ENCODE measurements at places on chromosomes 7 and 10.

DNA sequence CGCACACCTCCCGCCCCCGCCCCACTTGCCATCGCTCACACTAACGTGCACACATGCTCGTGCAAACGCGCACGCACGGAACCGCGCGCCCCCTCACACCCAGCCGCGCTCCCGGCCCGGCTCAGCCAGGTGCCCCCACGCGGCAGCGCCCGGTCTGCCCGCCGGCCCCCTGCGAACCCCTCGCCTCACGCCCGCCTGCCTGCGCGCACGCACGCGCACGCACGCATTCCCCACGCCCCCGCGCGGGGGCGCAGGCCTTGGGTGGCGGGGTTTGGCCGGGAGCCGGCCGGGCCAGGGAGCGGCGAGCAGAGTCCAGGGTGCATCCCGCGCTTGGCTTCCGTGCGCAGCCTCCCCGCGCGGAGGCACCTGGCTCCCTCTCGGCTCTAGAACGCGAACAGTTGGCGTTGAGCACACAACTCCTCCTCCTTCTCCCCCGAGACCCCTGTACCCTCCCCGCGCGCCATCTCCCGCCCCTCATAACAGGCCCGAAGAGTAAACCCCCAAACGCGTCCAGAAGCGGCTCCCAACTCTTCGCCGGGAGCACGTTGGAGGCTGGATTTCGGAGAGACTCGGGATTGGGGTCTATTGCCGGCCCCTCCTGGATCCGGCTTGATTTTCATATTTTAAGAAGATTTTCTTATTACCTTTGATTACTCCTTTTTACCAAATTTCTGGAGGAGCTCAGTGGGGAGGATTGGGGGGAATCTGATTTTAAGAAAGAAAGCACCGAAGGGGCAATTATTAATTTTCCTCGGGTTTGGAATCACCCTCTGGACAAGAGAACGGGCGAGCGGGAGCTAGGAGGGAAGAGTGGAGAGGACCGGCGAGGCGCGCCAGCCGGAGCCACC, 527 bp upstream of the SORCS3 start:
- peak; percentile 7 for DNase-seq

GRCh38 chr7:151122276-151122675, 36.0 kb downstream of the AGAP3 start:
- DNase-seq, result no peak

DNA sequence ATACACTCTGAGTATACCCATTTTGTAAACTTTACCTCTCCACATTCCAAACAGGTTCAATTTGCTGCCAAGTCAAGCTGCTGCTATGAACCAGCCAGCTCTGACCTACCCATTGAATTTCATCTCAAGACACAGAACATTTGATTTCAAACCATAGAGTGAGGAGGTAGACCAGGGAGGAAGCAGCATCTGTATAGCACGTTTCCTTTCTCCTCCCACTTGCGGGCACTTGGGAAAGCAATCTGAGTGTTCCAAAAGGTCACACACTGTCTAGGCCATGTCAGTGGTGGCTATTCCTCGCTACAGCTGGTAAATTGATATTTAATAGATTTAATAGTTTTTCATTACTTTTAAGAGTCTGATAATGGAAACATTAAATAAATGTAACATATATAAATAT, 147.8 kb upstream of the EEPD1 start:
- DNase-seq, result no peak

DNA sequence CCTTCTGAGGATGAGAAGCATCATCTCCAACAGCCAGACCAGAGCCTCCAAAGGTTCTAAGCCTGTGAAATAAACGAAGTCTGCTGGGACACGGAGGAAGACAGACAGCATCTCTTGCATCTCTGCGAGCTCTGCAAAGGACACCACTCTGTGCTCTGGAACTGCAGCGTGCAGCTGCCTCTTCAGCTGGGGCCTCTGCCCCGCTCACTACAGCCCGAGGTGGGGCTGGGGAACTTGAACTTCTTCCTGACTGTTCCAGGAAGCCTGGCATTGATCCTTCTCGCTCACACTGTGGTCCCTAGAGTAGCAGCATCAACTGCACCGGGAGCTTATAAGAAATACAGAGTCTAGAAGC, 163.3 kb downstream of the USP6NL start:
- DNase-seq, result no peak

- DNase-seq, result no peak
Measured at GRCh38 chr7:140501966-140502365, 22.7 kb upstream of the MKRN1 start.

DNA sequence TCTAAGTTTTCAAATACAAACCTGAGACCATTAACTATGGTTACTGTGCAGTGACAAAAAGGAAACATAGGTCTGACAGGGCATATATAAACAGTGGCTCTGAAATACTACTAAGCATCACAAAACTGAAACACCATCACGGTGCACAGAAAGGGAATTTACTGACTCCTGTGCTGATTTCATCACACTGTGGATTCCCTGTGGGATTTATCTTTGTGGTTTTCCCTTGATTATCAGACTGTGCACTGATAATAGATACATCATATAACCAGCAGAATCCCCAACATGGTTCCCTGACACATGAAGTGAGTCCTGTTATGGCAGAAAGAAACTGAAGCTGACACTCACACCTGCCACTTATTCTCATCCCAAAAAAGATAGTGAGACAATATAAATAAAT, 676.3 kb upstream of the KCND2 start:
- no peak for DNase-seq

DNA sequence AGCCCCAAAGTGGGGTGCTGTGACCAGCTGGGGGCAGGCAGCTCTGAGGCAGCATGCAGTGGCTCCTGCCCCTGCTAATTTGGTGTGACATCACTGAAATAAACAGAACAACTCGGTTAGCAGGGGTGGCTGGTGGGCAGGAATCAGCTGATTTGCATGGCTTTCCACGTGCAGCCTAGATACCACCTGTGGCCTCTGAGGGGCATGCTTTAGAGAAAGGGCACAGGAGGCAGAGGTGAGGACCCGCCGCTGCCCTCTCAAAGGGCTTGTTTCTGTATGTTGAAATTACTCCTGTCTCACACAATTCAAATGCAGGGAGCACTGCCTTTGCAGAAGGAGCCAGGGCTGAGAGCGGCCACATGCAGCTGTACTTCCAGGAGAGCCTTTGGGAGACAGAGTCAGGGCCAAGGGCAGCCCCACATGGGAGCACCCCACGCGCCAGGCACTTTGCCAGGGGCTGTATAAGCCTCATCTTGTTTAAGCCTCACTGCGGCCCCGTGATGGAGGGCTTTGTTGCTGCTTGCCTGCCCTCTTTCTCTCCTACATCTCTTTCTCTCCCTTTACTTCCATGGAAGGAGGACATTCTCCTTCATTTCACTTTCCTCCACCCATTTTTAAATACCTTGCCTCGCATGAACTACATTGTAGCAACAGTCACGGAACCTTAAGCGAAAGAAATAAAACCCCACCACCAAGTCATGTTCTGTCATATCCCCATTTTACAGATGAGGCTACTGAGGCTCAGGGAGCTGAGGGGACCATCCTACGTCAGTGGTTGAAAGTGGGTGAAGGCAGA, 137.7 kb downstream of the ZMIZ1 start:
- no peak for DNase-seq

DNA sequence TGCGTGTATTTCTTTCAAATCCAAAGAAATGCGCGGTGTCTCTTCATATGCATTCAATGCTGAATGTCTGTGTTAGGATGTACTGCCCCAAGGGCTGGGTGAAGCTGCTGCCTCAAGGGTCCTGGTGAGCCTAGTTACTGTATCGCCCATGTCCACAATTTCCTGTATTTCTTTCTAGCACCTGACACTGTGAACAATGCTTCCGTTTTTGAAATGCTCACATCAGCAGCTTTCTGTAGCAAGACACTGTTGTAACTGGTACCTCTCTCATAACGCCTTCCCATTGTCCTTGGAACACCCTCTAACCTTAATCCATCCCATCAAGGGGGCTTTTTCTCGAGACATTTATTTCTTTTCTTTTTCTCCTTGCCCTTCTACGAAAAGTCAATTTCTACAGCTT, 25.1 kb downstream of the NRP1 start:
- no peak for DNase-seq

DNA sequence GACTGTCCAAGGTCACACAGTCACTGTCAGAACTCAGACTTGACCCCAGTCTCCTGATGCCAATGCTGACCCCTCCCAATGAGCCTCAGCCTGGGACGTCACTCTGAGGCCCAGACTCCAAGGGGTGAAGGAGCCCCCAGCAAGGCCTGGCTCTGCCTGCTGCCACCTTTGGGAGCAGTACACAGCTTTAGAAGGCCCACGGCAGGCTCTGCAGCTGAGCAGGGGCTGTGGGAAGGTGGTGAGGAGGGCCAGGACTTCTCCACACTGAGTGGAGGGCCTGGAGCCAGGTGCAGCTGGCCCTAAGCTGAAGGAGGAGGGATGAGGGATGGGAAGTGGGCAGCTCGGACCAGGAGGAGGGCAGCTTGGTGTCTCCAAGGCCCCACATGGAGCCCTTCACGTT, 23.9 kb upstream of the ZMIZ1 start:
- DNase-seq, result no peak

DNA sequence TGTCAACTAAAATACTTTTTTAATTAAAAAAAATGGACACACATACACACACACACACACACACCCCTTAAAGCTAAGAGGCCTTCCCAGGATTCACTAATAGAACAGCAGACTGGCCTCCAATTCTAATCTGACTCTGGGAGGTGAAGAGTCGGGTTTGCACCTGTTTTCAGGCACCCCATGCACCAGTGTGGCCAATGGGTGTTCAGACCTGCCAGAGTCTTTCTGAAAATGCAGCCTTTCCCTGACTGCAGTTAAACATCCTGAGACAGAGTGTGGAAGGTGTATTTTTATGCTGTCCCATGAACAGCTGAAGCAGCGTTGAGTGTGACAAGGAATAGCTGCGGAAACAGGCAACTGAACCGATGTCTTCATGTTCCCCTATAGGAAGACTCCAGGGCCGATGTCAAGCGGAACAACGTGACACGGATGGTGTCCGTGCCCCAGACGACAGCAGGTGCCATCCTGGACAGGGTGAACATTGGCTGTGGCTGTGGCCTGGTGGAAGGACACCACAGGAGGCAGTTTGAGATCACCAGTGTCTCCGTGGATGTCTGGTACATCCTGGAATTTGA, 74.6 kb upstream of the LYZL2 start:
- no peak for DNase-seq

DNA sequence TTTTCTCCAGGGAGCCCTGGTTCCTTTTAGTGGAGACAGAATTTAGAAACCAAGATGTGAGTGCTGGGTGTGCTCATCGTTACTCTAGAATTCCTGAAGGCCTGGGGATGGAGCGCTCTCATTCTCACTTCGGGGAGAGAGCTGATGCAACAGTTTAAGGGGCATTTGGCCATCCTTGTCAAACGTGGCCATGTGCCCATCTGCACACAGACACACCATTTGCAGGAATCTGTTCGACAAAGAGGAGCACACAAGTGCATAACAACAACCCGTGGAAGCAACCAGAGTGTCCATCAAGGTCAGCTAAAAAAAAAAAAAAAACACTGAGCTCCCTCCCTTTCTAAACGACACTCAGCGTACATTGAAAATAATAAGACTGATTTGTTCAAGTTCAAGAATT, 23.0 kb upstream of the RET start:
- DNase-seq, result no peak
